ENCODE measurements at places on chromosomes 2 and 18.
A peak's percentile ranks its signal among the peaks of the same experiment; 100 is the strongest.

DNA sequence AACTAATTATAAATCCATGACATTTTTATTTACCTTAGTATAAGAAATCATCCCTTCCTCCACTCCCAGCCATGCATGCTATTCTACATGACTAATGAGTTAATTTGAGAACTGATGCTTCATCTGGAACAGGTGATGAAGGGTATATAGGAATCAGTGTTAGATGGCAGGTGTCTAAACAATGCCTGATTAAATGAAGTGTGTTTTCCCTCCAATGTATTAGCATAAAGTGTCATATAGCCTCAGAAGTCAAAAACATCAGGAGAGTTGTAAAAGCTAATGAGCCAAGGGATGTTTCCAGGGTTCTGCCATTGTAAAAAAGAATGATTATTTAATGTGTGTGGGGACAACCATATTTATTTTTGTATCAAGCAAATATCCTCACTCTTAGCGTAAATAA lies 913.8 kb downstream of the DCC start:
- peak; percentile 58 for DNase-seq

DNA sequence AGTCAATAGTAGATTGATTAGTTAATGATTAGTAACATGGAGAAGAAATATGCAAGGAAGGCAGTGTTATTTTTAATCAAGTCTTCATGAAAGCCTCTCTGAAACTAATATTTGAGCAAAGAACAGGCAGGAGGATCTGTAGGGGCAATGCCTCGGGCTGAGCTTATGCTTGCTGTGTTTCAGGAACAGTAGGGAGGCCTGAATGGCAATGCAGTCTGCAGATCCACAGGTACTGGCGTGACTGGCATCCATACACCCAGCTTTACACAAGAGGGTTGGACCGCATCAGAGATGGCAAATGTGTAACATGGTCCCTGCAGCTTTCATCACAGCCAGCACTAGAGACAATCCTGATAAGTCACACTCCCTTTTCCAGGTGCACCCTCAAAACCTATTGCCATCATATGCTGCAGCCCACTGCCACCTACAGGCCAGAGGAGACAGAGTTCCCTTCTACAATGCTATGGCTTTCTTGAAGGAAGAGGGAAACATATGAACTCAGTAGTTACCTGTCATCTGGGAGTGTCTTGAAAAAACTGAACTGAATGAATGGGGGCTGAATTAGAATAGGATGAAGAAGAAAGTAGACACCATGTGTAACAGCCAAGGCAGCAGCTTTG lies 582.4 kb upstream of the RAB6C start:
- no peak for DNase-seq

DNA sequence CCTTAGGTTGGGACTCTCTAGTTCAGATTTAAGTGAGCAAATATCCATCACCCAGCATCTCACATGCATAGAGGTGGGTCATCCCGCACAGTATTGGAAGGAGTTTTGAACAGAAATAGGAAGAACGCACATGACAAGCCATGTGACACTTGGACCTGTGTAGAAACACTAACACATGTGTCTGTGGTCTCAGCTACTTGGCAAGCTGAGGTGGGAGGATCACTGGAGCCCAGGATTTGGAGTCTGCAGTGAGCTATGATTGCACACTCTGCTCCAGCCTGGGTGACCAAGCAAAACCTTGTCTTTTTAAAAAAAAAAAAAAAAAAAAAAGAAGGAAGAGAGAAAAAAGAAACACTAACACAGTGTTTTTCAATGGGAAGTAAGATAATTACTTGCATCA lies 5.4 kb upstream of the MTCL1 start:
- DNase-seq, result no peak

GRCh38 chr2:213016984-213017351 lies 134.4 kb downstream of the IKZF2 start:
- no peak for DNase-seq

DNA sequence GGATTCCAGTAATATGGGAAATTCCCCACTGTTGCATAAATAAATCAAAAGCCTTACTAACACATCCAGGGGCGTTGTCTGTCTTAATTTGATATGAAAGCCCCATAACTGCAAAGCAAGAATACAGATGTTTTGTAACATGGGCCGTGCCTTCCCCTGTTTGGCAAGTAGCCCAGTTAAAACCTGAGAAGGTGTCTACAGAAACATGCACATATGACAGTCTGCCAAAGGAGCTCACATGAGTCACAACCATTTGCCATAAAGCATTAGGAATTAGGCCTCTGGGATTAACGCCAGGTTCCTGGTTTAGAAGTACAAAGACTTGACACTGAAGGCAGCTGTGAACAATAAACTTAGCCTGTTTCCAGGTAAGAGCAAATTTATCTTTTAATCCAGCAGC lies 43.1 kb upstream of the LONRF2 start:
- DNase-seq, result no peak

GRCh38 chr2:217035967-217036366 lies 176.1 kb upstream of the TNP1 start:
- DNase-seq, result no peak

DNA sequence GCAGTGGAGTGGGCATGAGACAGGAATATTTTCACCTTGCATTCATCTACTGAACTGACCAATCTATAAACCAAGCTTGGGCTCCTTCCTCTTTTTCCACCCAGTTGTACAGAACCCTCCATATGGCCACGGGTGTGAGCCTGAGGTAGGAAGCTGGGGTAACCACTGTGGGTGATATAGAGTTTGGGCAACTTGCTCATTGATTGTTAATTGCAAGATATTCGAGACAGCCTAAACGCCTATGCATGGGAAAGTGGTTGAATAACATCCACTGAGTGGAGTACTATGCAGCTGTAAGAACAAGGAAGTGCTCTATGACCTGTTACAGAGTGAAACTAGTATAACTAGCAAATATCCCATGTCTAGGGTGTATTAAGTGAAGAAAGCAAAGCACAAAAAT lies 7.3 kb upstream of the VAPA start:
- no peak for DNase-seq

GRCh38 chr2:195419033-195419432 lies 238.0 kb upstream of the SLC39A10 start:
- DNase-seq, result no peak

DNA sequence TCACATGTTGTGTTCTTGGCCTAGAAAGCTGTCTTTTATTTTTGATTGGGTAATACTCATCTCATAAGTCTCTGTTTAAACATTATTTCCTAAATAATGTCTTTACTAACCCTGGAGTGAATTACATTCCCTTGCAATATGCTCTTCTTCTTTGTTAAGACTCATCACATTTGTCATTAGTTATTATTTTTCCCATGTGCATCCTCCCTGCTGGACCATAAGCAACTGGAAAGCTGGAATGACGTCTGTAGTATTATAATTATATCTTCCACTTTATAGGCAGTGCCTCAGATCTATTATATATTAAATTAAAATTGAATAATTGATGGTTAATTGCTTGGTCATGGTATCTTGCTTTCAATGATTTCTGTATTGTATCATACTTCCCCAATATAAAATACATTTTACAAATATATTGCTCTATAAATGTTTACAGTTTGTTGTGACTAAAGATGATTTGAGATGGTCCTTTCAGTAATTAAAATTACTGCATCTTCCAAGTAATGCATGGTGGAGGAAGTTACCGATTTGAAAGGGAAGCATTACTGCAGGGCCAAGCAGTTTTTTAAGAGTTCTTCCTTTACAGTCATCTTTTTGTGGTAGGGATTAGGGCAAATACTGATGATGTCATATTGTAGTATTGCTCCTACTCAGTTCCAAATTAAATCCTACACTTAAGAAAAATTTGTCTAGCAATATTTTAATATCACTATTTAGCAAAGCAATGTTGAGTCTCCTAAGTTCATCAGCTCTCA lies 2.1 kb upstream of the RGPD4 start:
- DNase-seq, result no peak

DNA sequence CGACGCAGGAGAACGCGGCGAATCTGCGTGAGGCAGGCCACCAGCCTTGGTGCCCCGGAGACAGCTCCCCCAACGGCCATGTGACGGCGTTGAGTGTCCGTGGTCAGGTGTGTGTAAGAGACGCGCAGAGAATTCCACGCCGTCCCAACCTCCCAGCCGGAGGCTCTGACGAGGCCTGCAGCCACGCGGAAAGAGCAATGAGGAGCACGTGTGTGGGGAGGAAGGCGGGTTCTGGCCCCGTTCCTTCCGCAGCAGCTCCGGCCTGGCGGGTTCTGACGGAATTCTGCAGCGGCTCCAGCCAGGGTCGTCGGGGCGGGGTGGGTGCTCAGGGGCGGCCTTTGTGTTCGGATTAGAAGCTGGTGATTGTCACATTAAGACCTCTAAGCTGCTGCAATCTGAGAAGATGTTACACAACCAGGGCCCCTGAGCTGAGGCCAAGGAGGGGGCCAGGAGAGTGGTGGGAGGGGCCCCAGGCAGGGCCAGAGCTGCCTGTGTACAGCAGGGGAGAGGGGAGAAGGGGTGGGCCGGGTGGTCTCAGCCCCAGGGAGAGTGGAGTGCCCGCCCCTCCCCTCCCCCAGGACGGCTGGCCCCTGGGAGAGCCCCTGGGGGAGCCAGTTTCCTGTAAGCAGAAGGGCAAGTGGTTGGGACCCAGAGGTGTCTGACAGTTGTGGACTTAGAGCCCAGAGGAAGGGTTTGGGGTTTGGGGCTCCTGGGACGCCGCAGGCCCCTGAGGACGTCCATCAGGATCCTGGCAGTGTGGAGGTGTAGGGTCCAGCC lies 5.1 kb upstream of the GAL3ST2 start:
- DNase-seq, result no peak

Data from NCI-H1417 treated with DMSO at 0.1 percent for 48 hours (cell line).